ENCODE measurements at places on chromosomes 3 and 15.

GRCh38 chr3:111767756-111768445 is 91.2 kb upstream of the PHLDB2 start:
- DNase-seq = no peak

DNA sequence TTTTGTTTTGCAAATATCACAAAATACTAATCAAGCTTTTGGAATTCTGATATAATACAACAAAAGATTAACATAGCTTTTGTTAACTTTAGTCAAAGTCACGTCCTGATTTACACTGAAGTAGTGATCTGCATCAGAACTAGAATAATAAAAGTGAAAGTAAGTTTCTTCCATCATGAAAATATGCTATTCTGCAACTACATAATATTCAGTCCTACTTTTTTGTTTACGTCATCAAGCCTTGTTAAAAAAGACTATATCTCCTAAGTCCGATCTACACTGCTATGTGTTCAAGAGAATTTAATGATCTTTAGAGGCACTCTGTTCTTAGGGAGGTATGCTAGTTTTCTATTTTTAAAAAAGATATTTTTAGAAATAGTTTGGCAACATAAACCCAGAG is 330.1 kb downstream of the ARPP21 start:
- no peak for DNase-seq

- DNase-seq = no peak
Observed at GRCh38 chr3:138374573-138375134, 26.3 kb downstream of the MRAS start.

DNA sequence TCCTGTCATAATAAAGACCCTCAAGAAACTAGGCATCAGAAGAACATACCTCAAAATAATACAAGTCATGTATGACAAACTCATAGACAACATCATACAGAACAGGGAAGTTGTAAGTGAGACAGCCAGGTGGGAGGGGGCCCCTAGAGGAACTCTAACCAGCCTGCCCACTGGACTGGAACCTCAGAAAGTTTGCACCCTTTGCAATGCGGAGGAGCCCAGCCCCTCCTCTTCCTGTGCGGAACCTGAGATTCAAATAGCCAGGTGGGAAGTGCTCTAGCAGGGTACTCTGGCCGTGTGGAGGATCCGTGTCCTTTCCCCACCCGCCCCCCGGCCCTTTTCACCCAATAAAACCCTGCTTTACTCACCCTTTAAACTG is 387.0 kb upstream of the CBLB start:
- no peak for DNase-seq

- DNase-seq = no peak
Observed at GRCh38 chr3:16614033-16615031, 9.1 kb upstream of the DAZL start.

DNA sequence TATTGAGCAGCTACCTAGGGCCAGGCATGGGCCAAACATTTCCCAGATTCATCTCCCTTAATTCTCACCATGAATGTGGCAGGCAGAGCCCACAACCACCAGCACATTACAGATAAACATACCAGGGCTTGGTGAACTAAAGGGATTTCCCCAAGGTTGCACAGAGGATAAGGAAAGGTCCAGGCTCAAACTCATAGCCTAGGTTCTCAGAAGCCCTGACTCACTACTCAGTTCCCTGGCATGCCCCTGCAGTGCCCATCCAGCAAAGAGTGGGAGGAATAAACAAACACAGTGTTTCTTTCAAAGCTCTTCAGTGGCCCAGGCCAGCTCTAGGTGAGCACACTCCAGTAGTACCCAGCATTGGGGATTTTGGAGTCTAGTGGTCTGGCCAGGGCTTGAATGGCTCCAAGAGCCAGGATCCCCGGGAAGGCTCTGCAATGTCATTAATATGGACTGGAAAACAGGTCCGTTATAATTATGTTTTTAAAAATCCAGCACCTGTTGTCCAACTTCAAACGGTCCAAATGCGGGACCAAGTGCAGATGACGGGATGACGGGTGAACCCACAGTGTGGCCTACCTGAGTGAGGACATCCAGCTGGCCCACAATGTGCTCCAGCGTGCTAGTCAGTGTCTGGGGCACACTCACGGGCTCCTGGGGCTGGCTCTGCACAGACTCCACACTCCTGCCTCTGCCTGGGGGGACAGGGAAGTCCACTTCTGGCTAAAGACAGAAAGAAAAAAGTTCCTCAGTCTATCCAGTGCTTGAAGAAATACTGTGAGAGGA is 39.8 kb upstream of the DUSP7 start:
- no peak for DNase-seq

DNA sequence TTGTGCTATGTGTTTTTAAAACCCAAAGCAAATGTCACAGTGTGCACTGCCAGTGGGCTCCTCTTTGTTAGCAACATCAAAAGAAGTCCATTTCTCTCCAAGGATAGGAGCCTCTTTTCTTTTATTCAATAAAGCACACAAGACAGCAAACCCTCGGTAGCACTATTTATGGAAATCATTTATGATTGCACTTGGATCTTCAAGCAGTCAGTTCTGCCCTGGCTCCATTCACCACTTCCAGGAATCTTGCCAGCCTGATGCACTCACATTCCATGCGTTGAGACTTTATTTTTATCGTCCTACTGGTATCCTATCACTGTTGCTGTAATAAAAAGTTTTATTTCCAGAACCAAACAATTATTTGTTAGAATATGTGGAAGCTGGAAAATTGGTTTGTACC is 412.1 kb downstream of the TBL1XR1 start:
- no peak for DNase-seq

DNA sequence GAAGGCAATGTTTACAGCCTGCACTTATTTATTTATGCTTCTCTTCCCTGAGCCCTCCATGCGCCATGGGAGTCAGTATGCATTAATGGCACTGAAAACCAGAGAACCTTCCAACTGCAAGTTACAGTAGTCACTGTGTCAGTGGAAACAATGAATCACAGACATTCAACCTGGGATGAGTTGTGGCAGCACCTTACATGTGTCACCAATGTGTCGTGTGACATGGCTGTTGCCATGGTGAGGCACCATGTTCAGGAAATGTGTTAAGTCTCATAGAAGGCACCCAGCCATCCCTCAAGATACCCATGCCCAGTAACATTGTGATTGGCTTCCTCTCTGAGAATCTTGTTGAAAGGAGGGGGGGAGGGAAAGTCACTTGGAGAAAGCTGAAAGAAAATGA is 105.0 kb downstream of the FOXP1 start:
- no peak for DNase-seq

DNA sequence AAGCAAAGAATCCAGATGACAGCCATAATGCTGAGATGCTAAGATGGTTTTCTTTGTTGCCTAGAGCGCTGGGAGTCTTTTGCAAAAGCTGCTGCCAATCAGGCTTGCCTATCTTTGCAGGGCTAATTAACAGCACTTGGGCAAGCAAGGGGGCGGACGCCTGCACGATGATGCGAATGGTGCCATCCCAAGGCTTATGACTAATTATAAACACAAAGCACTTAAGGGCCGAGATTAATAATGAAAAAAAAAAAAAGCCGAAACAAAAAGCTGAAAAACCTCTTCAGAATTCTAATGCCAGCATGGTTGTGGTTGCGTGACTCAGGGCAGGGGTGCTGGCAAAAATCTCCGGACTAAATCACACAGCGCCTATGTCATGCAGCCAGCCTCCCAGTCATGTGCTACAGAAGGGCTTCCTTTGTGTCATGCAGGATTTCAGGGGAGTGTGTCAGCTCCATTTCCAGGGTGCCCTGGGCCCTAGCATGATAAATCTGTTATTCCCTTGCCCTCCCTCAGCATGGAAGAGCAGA is 185.0 kb upstream of the ANKRD28 start:
- DNase-seq = peak; percentile 70

GRCh38 chr3:43857361-43858293 is 166.9 kb downstream of the ABHD5 start:
- no peak for DNase-seq

- DNase-seq = no peak
Observed at GRCh38 chr3:4986175-4986781, 7.0 kb downstream of the BHLHE40 start.

DNA sequence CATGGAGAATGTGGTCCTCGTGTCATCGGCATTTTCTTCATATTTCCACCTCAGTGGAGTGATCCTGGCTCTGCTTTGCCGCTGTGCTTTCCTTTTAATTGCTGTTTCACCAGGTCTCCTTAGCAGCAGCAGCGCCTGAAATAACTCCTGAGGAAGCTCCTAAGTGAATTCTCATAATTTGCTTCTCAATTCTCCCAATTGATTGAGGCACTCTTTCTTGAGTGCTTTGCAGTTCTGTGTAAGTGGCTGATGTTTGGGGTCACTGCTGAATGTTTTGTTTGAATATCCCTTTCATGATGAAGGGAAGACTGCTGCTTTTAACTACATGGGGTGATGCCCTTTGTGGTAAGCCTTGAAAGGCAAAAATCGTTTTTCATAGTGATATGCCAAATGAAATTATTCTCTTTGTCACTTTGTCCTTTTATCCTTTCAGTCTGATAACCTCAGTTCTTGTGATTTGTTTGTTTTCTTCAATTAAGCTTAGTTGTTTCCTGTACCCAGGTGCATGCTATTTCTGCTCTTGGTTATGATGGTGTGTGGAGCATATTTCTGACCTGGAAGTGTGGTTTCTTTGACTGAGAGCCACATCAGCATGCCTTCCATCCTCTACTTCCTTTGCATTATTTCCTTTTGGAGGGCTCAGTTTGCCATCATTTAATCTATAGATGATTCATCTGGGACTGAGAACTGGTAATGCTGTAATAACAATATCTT is 36.7 kb downstream of the HMG20A start:
- no peak for DNase-seq

- no peak for DNase-seq
Observed at GRCh38 chr15:22948056-22948455, 32.1 kb downstream of the CYFIP1 start.

GRCh38 chr3:36172699-36173098 is 207.6 kb upstream of the STAC start:
- DNase-seq = no peak

DNA sequence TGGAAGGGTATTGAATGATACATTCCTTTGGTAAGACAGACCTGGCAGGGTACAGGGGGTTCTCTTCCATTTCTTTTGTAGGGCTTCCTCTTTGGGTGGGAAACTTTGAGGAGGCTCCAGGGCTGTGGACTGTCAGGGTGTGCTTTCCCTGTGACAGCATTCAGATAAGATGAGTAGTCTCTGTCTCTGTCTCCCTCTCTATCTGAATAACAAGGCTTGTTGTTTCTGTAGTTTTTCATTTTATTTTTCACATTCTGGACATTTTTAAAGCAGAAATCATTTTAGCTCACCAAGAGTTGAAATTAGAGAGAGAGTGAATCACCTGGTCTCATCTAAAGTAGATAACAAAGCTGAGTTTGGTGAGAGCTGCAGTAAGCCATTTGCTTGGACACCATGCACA is 100.8 kb upstream of the TPM1 start:
- no peak for DNase-seq

DNA sequence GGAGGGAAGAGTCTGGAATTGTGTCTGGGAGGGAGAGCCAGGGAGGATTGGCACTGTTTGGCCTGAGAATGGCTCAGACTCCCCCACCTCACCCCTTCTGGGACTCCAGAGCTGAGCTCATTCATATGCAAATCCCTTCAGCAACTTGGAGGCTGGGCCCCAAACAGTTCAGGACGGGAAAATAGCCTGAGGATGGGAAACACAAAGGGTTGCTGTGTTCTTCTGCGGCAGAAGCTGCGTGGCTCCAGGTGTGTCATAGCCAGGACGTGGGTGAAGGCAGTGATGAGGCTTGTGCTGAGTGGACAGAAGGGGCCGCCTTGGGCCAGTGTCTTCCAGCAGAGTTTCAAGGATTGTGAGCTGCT is 16.6 kb downstream of the MASP1 start:
- DNase-seq = no peak

GRCh38 chr15:47754312-47754711 is 37.0 kb downstream of the SEMA6D start:
- no peak for DNase-seq

DNA sequence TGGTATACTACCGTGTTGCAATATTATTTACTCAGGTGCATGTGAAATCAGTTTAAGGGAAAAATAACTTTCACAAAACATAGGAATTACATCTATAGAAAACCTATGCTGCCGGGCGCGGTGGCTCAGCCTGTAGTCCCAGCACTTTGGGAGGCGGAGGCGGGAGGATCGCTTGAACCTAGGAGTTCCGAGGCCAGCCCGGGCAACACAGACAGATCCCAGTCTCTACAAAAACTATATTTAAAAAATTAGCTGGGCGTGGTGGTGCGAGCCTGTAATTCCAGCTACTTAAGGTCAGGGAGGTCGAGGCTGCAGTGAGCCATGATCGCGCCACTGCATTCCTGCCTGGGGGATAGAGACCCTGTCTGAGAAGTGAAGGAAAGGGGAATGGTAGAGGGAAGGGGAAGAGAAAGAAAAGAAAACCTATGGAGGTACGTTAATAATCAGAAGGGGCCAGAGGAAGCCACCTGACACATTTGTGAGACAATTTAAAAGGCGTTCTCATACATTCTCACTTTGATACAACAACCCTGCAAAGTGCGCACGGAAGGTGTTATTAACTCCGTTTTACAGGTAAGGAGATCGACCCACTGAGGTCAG is 456 bp upstream of the TMEM62 start:
- DNase-seq = peak; percentile 11

DNA sequence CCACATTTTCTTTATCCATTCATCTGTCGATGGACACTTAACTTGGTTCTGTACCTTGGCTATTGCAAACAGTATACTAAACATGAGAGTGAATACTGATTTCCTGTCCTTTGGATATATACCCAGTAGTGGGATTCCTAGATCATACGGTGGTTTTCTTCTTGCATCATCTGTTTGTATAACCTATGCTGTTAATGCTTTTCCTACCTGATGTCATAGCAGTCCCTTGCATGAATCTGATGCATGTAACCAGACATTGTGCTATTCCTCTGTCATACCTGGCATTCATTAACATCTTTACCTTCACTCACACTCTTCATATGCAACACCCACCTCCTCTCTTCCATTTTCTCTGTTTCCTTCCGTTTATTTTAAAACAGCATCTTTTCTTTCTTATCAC is 185.2 kb downstream of the KLHL25 start:
- DNase-seq = no peak

DNA sequence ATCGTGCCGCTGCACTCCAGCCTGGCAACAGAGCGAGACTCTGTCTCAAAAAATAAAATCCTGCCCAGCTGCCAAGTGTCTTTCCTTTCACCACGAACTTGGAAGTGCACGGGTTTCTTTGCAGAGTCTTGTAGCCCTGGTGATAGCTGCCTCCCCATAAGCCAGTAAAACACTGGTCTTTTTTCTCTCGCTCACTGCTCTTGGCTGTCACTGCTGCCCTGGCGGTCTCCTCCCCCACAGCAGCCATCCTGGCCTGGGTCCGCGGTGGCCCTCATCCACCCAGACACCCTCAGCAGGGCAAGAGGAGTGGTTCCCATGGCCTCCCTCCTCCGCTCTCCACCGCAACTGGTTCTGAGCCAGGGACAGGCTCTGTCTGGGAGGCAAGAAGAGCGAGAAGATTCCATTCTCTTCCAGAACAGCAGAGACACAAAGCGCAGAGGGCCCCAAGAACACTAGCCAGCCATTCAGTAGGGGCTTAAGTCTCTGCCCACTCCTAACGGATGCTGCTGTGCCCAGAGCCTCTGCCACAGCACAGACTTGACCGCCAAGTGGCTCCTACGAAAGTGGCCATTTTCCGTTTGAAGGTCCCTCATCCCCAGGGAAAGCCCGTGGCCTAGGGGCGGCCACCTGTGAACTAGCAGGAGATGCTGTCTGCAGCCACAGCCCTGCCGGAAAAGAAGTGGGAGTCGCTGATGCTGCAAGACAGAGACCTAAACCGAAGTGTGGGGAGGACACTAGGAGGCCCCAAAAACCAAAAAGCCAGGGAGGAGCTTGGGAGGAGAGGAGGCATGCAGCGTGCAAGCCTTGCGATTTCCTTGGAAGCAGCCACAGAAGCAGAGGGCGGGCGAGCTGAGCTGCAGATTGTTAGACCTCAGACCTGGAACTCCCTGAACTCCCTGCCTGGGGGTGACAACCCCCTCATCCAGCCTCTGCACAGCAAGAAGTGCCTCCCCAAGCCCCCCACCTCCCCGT is 44.1 kb downstream of the KLHL25 start:
- no peak for DNase-seq

All from dorsolateral prefrontal cortex (tissue), 122 donors.